ENCODE measurements at places on chromosomes 4 and X. TPM values are rescaled to one million over a fixed set of nuclear protein-coding genes. Genes with fewer than 3 reads are reported as not detected.

The ATP11C gene
- 10.5 TPM for polyA plus RNA-seq

The SMIM10 gene
- polyA plus RNA-seq, result 0.52 TPM

The ARHGAP36 gene
- not detected for polyA plus RNA-seq

The L1CAM gene
- 8.9 TPM for polyA plus RNA-seq

The SAGE1 gene
- polyA plus RNA-seq, result 0.18 TPM

The DGKK gene
- 0.01 TPM for polyA plus RNA-seq

The CYTL1 gene
- polyA plus RNA-seq, result not detected

The ZFX gene
- polyA plus RNA-seq, result 31.3 TPM

The COL4A6 gene
- not detected for polyA plus RNA-seq

The FGF2 gene
- polyA plus RNA-seq, result 0.13 TPM

The SLC10A6 gene
- not detected for polyA plus RNA-seq

DNA sequence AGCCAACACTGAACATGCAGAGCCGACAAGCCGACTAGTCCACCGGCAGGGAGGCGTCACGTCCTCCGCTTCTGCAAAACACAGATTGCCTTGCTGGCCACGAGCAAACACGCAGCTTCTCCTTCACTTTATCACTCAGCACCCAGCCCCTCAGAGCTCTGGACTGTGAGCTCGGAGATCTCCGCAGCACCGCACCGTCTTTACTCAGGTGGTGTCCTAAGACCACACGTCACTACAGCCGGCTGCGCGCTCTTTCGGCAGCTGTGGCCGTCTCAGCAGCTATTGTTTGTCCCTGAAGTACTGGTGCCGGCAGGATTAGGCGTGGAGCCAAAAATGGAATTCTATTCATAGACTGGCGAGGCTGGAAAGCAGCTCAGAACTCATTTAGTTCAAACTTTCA, 72.0 kb downstream of the FAT1 start:
- DNase-seq, result no peak

- no peak for DNase-seq
Observed at GRCh38 chr4:69697536-69698242, 44.6 kb upstream of the UGT2A1 start.

GRCh38 chr4:153533387-153533786, 67.2 kb downstream of the TMEM131L start:
- no peak for DNase-seq

- DNase-seq, result no peak
Observed at GRCh38 chr4:146142768-146143167, 32.8 kb upstream of the LSM6 start.

GRCh38 chr4:88037936-88038335, 30.5 kb downstream of the PKD2 start:
- no peak for DNase-seq

DNA sequence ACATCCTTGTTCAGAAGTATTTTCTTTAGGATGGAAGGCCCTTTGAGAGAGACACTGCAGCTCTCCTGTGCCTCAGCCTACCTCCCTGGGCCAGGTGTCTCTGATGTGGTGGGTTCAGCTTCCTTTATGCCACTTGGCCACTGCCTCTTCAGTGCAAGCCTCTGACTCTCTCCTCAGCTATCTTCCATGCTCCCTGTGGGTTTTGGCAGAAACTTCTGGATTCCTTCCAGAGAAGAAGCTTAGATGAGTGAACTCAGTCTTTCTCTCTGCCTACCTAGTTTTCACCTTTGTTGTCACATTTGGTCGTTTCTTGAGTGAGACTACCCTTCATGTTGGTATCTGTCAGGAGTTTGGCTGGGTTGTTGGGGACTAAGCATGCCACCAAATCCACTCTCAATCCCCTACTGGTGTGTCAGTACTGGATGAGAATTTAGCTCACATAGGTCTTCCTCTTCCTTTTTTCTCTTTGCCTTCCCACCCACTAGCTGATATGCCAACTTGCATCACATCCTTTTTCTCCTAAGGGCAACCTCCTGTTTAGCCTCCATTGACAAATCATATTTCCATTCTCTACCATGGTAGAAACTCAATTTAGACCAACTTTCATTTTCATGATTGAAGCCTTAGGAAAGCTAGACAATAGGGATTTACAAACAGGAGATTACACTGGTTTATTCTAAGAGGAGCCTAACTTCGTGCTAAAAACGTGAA, 32.0 kb downstream of the IL15 start:
- no peak for DNase-seq

GRCh38 chrX:24925430-24925829, 90.3 kb downstream of the ARX start:
- DNase-seq, result no peak

- DNase-seq, result no peak
Observed at GRCh38 chr4:124133753-124134152, 578.8 kb downstream of the ANKRD50 start.

DNA sequence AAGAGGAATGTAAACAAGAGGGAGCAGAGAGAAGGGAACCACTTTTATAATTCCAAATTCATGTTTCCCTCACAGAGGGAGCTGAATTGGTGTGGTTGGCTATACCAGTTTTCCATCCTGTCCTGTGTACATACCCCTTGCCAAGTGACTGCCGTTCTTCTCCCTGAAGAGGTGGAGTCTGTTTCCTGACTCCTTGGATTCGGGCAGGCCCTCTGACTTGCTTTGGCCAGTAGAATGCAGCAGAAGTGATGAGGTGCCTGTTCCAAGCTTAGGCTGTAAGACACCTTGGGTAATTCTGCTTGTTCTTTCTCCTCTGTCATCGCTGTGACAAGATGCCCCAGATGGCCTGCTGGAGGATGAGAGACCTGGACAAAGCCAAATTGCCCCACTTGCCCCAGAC, 124.7 kb downstream of the UCHL1 start:
- DNase-seq, result no peak

DNA sequence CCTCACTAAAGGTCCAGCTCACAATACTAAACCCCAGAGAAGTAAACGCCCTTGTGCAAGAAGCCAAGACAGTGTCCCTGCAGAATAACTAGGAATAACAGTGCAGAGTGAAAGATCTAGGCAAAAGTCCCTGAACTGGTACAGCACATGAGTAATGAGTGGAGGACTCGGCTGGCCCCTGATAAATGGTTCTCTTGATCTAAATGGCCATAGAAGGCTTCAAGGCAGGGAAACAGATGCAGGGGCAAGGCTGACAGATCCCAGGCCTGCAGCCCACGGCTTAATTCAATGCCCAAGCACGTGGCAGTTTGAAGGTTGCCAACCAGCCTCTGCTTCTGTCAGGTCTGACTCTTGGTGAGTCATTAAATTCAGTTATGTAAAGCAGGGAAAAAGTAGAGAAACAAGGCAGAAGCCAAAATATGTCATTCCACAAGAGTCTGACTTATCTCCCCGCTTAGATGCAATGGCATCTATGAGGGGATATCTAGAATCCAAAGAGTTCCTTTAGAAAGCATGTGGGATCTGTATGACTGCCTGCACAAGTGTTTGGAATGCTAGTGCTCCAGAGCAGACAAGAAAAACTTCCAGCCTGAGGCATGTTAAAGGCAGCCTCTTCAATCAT, 121.3 kb downstream of the PRDM5 start:
- DNase-seq, result no peak

- no peak for DNase-seq
Observed at GRCh38 chr4:23887989-23888388, 1.9 kb downstream of the PPARGC1A start.

DNA sequence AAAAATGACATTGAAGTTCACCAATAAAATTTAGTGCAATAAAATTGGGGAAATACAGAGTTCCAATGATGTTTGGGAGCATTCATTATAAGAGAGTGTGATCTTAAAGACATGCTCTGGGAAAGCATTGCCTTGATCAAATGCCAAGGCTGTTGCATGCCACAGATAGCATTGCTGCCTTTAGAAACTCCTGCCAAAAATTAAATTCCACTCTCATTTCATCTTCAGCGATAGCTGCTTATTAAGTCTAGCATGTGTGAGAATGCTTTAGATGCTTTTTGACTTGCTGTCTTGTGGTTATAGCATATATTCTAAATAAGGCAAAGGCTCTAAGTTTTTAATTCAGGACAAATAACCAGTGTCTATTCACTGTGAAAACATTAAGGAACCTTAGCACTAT, 49.3 kb downstream of the NPNT start:
- no peak for DNase-seq

DNA sequence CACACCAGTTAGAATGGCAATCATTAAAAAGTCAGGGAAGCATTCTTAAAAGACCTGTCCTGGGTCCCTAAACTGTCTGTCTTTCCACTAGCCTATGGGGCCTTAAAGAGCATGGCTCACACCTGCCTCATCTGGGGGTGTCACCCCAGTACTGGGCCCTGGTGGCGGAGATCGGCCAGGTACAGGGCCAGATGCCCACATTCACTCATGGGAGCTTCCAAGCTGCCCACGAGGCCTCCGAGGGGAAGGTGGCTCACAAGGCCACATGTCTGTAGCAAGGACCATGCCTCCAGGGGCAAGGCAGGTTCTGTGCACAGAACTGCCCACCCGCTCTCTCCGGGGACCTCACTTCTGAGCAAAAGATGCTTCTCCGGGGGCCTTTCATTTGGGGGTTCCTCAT, 55.5 kb upstream of the AFAP1 start:
- DNase-seq, result no peak

DNA sequence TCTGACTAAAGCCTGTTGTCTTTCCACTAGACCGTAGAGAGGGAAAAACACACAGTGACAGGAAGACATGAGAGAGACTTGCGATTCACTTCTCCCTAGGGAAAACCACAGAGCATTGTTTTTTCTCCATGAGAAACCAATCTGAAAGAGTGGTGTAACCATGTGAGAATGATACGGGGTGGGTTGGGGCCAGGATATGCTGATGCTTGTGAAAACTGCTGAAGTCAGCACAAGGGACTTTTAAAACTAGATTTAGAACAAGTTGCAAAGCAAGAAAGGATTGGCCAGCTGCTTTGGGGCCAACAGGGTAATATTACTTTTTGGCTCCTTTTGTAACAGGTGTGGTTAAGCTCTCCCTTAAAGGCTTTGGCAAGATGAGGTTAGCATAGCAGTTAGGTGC, 66.1 kb downstream of the NHSL2 start:
- no peak for DNase-seq

DNA sequence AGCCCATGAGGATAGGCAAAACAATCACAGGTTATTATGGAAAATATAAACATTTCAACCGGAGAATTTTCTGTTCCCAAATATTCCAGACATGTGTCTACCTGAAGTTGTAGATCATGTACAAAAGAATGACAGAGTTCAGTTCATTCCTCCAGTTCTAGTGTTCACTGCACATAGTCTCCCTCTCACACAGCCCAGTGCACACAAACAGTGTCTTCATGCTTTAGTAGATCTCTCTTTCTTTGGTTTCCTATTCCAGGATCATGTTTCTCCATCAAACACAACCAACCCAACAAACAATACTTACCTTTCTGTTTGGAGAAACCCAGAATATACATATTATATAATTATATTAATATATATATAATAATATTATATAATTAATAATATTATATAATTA, 671.9 kb downstream of the TRIML1 start:
- no peak for DNase-seq

- no peak for DNase-seq
Observed at GRCh38 chr4:133150486-133151340, 1.6 kb downstream of the PCDH10 start.

DNA sequence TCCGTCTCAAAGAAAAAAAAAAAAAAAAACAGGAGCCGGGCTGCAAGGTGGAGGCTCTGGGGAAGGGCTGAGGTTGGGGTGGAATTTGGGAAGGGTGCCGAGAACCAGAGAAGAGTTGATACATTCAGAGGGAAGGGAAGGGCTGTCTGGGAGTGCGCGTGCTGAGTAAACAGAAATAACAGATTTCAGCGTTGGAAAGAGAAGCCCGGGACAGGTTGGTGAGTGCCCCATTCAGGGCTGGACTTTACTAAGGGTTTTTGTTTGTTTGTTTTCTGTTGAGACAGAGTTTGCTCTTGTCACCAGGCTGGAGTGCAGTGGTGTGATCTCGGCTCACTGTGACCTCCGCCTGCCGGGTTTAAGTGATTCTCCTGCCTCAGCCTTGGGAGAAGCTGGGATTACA, 1.7 kb upstream of the IL3RA start:
- no peak for DNase-seq

DNA sequence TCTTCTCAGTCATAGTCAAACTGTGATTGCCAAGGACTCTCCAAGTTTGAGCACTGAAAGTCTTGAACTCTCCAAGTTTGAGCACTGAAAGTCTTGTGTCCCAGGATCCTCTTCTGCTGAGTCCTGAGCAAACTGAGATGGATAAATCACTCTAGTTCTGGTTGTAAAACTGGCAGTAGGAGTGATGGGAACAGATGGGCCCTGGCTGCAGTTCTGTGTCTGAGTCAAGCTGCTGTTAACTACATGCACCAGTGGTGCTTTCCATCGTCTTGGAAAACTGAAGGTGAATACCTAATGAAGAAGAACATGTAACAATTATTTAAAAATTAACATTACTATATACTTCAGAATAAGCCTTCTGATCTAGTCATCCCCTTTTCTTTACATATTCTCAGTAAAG, 27.6 kb upstream of the KCNIP4 start:
- no peak for DNase-seq

DNA sequence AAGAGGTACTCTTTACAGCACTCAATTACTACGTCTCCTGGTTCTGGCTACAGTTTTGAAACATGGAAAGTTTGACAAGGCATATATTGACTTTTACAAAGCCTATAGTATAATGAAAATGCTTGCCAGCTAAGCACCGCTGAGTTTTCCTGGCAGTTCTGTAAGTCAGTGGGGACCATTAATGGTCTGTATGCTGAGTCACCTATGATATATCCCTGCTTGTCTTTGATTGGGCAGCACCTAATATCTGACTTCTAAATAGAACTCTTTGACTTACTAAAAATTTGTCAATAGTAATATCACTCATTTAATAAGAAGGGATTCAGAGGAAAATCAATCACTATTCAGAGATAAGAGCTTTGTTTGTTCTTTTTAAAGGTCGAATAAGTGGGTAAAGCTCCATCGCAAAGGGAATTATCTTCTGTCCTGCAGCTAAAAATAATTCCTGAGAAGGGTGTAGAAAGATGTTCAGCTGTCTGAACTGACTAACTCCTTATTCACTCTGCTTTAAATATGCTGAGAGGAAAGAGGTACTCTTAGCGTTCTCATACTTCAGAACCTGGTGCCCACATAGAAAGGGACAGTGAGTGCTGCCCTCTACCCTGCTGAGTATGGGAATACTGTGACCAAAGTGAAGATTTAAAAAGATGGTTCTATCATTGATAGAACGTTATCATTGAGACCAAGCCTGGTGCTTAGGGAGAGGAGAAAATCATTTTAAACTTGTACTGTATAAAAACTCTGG, 959 bp downstream of the SMPX start:
- no peak for DNase-seq

DNA sequence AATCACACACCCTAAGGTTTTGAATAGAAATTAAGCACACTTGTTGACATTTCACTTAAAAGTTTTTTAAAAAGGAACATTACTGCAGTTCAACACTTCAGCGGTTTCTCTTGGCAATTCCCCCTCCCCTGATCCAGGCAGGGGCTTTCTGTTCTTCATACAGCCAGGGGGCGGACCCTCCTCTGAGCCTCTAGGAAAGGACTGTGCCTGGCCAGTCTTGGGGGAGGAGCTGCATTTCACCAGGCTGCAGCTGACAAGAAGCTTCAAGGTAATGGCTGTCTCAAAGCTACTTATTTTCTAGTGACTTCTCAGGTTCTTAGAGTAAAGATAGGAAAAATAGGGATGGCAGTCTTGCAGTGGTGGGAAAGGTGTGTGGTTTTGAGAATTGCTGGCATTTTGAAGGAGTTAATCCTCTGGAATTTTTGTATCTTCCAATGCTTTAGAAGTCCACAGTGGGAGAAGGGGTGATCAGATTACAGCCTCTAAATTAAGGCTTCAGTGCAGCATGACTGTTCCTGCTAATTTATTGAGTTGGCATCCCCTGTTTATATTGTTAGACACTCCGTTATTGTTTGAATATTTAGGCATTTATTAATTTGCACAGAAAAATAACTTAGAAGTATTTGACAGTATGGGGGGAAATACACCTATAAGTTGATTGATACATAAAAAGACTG, 33.5 kb downstream of the PWWP3B start:
- DNase-seq, result no peak

Measured in B cell (primary cell).